ENCODE measurements at places on chromosomes 4 and X. TPM values are rescaled to one million over a fixed set of nuclear protein-coding genes. Genes with fewer than 3 reads are reported as not detected.

CLIC2 gene
- total RNA-seq = 14.6 TPM

TKTL1 gene
- 4.1 TPM for total RNA-seq

STARD8 gene
- 15.2 TPM for total RNA-seq

NKX6-1 gene
- total RNA-seq = not detected

ATP1B4 gene
- 0.42 TPM for total RNA-seq

TMEM184C gene
- 24.6 TPM for total RNA-seq

L1CAM gene
- 4.3 TPM for total RNA-seq

CFAP47 gene
- total RNA-seq = not detected

CFAP299 gene
- total RNA-seq = not detected

GPR173 gene
- 1.3 TPM for total RNA-seq

ADH1A gene
- 2.2 TPM for total RNA-seq

DNA sequence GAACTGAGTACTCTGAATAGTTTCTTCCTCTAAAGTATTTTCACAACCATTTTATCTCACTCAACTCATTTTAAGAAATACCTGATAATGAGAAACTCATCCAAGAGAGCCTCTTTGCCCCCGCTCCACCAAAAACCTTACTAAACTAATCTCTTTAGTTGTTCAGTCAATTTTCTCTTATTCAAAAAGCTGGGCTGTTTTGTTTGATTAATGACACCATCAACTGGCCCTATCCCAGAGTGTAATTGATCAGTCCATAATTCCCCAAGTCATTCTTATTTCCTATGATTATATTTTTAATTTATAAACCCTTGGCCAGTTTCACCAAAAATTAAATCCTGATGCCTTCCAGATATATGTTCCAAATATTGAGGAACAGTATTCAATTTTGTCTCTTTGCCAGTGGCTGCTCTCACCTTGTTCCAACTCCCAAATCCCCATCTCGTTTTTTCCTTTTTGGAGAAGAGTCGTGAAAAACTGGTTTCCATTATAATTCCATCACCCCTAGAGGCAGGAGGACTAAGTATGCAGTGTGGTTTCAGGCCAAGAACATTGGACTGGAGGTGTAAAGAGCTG lies 10.4 kb downstream of the LIMCH1 start:
- no peak for DNase-seq

GRCh38 chr4:48103483-48104139 lies 30.4 kb downstream of the TXK start:
- no peak for DNase-seq

DNA sequence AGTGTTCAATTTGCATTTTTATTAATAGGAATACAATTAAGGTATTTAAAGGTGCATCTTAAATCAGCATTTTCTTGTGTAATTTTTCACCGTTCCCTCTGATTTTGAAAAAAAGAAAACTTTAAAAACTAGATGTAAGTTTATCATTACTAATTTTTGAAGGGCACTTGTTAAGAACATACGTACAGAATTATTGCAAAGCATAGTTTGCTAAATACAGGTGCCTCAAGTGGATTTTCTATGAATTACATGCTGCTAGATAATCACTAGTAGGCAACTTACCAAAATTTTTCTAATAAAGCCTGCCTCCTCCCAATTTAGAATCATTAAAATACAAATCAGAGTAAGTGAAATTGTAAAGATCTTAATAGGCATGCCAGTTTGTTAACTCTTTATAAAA lies 8.5 kb downstream of the CNKSR2 start:
- no peak for DNase-seq

GRCh38 chr4:91256043-91256442 lies 1047.7 kb upstream of the GRID2 start:
- DNase-seq = no peak

GRCh38 chr4:163091685-163092034 lies 75.0 kb downstream of the NAF1 start:
- no peak for DNase-seq

DNA sequence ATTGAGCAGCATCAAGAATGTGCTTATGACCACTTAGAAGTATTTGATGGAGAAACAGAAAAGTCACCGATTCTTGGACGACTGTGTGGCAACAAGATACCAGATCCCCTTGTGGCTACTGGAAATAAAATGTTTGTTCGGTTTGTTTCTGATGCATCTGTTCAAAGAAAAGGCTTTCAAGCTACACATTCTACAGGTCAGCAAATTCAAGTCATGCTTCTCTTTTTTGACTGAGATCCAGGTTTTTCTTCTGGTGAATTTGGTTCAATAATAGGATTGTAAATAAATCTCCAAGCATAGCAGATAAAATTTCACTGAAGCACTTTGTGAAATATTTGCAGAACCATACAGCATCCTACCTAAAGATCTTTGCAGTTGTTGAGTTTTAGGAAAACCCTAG lies 218.1 kb downstream of the TLL1 start:
- no peak for DNase-seq

DNA sequence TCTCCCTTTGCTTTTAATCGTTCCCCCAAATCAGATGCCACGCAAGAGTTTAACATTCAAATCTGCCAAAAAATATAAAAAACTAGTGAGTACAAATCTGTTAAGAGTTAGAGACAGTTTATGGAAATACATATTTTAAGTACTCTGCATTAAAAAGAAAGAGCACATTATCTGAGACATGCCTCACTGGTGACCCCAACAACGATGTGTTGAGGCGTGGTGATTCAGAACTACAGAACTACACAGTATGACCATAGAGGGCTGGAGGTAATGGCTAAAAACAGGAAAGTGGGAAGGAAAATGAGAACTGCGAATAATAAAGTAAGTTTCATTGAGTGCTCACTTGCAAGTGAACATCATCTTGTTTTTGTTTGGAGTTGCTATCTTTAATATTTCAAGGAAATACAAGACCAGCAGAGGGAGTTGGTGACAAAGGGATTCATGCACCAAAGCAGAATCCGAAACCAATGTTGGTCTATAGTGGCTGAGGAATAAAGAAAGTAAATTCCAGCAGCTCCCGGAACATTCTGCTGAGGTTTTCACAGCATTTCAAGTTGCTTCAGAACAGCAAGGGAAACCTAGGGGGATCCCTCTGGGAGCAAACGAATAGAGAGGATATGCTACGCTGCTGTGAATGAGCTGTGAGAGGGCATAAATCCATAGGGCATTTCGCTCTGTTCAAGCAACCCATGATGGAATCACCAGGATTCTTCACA lies 92.2 kb downstream of the DCHS2 start:
- DNase-seq = no peak

DNA sequence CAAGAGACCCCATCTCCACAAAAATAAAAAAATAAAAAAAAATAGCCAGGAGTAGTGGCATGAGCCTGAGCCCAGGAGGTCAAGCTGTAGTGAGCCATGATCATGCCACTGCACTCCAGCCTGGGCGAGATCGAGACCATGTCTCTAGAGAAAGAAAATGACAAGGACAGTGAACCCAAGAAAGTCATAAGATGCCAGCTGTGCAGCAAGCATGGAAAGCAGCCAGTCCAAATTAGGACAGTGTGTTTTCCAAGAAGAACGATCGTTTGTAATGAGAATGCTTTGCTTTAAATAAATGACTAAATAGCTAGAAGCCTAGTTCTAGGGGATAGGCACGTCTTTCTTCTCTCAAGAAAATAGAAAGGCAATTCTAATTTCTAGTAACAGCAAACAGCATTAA lies 58.4 kb upstream of the MSANTD1 start:
- DNase-seq = no peak

DNA sequence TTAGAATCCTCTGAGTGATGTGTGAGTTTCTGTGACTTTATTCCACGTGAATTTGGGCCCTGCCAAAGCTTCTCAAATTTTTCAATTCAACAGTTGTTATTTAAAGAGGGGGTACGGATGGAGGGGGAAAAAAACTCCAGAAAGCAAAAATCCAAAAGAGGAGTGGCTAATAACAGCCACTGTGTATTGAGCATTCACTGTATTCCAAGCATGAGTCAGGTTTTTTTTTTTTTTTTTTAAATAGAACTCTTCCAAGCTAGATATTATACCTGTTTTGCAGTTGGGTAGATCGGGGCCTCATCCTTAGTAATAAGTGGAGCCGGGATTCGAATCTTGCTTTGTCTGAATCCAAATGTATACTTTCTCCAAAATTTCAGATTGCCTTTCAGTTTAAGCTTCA lies 6.4 kb upstream of the RHOH start:
- DNase-seq = no peak

DNA sequence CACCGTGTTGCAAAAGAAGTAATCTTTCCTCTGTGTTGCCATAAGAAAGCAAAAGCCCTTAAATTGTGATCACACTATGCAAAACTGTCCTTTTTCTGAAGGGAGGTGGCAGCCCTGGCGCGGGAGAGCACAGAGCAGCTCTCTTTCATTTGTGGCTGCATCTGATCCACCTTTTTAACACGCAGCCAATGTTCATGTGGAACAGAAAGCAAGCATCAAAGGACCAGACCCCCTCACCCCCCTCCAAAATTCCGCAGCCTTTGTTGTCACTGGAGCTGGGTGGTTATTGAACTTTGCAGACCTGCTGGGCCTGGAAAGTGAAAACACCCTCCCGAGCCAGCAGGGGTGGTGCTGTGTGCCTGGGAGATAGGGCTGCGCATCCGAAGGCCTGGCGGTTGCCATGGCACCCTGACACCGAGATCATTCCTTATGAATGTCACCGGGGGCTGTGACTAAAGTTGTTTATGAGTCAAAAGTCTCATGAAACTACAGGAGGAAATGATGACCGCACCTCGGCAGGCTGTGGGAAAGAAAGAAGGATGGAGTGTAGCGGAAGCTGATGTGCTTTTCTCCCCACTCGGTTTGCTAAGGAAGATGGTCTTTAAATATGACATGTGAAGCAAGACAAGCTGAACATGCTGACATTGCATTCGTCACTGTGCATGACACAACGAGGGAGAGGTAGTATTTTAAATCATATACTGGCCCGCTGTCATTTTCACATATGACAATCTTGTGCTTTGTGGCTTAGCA lies 367.4 kb downstream of the UNC5C start:
- DNase-seq = no peak

DNA sequence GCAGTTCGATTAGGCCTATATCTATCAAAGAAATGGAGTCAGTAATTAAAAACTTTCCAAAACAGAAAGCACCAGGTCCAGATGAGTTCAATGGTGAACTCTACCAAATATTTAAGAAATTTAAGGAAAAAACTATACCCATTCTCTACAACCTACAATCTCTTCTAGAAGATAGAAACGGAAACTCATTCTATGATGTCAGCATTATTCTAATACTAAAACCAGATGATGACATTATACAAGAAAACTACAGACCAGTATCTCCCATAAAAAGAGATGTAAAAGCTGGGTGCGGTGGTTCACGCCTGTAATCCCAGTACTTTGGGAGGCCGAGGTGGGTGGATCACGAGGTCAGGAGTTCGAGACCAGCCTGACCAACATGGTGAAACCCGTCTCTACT lies 29.5 kb upstream of the BDH2 start:
- no peak for DNase-seq

- no peak for DNase-seq
Measured at GRCh38 chrX:23482561-23482960, 147.9 kb downstream of the PTCHD1 start.

DNA sequence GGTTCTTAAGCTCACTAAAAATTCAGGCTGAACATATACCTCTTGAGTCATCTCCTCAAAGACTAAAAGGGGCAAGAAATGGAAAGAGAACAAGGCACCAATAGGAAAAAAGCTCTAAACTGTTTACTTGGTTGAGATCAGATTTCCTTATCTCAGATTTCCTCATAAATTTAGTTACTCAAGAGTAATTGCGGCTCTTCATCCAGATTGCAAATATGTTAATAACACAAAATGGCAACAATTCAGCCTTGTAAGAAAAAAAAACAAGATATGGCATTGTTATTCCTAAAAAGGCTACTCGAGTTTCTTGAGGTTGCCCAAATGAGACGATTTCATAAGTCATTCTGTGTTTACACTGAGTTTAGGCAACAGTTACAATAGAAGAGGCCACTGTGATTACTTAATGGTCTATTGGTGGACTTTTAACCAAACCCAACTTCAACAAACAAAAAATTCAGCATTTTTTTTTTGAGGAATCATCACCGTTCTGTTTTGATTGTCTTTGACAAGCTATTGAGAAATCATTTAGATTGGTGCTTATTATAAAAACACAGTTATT lies 97.9 kb upstream of the PDHA1 start:
- no peak for DNase-seq

- no peak for DNase-seq
Measured at GRCh38 chrX:25721564-25721963, 416.6 kb upstream of the MAGEB18 start.

GRCh38 chrX:133972916-133973315 lies 12.5 kb downstream of the GPC3 start:
- no peak for DNase-seq

DNA sequence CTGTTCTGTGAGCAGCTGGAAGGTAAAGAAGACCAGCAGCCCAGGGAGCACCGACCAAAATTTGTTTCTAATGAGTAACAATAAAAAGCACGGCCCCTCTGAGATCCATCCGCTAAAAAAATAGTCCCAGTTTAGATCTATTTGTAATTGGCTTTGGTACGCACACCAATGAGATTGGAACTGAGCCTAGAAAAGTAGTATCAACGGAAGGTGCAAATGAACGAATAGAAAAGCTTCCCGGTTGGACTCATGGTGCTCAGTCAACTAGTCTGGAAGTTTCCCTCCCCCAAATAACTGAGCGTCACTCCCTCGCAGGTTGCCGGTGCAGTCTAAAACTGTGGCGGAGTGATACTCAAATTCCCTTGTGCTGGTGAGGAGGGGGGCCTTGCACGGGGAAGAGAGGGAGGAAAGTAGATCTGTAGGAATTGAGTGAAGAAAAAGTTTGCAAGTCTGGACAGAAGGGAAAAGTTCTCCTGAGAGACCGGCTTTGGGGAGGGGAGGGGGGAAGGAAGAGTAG lies at the start of gene COL4A5:
Gene COL4A5, plus strand, starts transcription at position 413 of the 517 bp plus-strand sequence. CDS start 288 bp downstream, outside the sequence.
- DNase-seq = peak; percentile 52

- DNase-seq = no peak
Measured at GRCh38 chr4:76782837-76783236, 115.1 kb downstream of the SOWAHB start.

DNA sequence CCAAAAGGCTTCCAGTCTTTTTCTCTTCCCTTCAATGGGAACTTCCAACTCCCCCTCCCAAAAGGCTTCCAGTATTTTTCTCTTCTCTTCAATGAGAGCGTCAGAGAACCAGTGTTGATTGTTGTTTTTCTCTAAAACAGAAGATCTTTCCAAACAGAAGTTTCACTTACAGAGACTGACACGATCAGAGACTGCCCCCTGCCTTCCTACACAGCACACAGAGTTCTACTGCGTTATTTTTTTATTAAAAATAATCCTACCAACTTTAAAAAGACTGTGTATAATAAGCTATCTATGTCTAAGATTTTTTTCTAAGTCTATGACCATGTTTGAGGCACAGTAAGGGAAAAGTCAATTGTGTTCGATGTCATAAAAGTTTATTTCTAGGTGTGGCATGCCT lies 3.5 kb upstream of the HTR2C start:
- no peak for DNase-seq

DNA sequence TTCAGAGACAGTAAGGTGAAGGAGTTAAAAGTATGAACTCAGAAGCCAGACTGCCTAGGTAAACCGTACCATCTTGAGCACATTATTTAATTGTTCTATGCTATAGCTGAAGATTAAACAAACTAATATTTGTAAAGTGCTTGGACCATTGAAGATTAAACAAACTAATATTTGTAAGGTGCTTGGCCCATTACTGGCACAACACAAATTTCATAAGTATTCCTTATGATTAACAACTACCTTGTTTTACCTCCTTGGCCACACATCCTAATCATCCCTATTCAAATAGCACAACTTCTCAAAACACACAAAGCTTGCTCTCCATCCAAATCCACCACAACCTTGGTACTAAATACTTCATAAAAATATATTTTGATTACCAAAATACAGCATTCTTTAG lies 137.0 kb downstream of the PPP3CA start:
- DNase-seq = no peak

- no peak for DNase-seq
Measured at GRCh38 chr4:150769248-150769647, 187.3 kb downstream of the MAB21L2 start.
